Stimulated activated CD8-positive, alpha-beta memory T cell treated with anti-CD3 and anti-CD28 coated beads, Interleukin-12 subunit alpha, Interleukin-12 subunit beta, amount 100 ng/mL, for 1 hour (primary cell): ENCODE measurements at places on chromosomes 2 and 18.
A peak's percentile ranks its signal among the peaks of the same experiment; 100 is the strongest.

GRCh38 chr2:134217924-134218323, 35.9 kb upstream of the MGAT5 start:
- DNase-seq: no peak

DNA sequence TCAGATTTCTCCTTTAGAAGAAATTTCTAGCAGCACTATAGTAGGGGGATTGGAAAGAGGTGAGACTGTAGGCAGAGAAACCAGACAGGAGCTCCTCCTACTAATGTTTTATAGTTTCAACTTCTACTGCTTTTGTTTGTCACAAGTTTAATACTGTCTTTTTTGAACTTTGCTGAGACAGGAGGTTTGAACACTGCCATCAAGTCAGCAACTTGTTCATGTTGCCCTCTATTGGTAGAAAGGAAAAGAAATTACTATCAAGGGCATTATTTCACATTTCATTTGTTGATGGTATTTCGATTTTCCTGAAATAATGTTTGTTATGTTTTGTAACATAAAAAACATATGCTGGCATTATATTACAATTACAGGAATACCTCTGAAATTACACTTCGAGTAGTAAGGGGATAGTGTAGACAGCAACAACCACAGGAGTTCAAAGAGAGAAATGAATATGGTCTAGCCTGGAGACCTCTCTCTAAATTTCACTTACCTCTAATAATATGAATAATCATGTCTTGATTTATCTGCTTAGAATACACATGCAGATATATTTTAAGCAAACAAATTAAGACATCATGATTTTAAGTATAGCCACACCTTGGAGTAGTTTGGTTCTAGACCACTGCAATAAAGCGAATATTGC, 12.4 kb upstream of the CCDC88A start:
- DNase-seq: no peak

- no peak for DNase-seq
Observed at GRCh38 chr2:86338778-86339295, 1.4 kb upstream of the REEP1 start.

GRCh38 chr2:219368690-219369191, 19.0 kb downstream of the DNPEP start:
- no peak for DNase-seq

DNA sequence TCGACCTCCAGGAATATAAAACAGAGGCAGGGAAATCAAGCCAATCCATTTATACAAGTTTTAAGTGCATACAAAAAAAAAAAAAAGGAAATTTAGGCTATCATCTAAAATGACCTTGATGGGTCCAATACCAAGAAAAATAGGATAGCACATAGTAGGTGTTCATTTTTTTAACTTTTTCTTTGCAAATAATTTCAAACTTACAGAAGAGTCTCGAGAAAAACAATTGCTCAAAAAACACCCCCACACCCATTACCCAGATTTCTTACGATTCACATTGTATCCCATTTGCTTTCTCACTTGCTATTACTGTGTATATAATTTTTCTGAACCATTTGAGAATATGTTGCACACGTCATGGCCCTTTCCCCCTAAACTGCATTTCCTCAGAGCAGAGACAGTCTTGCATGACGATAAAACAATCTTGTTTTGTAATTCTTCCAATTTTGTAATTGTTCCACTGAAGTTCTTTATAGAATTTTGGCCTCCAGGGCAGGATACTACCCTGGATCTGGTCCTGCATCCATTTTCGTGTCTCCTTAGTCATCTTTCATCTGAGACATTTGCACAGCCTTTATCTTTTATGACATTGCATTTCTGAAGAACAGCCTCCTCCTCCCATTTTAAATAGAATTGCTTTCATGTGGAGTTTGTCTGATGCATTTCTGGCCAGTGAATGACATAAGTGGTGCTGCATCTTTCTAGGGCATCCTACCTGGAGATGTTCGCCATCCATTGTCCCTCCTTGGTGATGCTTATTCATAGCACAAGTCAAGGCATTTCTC, 68.9 kb downstream of the CYB5A start:
- DNase-seq: no peak

- no peak for DNase-seq
Observed at GRCh38 chr2:101486258-101486701, 11.4 kb upstream of the RFX8 start.

DNA sequence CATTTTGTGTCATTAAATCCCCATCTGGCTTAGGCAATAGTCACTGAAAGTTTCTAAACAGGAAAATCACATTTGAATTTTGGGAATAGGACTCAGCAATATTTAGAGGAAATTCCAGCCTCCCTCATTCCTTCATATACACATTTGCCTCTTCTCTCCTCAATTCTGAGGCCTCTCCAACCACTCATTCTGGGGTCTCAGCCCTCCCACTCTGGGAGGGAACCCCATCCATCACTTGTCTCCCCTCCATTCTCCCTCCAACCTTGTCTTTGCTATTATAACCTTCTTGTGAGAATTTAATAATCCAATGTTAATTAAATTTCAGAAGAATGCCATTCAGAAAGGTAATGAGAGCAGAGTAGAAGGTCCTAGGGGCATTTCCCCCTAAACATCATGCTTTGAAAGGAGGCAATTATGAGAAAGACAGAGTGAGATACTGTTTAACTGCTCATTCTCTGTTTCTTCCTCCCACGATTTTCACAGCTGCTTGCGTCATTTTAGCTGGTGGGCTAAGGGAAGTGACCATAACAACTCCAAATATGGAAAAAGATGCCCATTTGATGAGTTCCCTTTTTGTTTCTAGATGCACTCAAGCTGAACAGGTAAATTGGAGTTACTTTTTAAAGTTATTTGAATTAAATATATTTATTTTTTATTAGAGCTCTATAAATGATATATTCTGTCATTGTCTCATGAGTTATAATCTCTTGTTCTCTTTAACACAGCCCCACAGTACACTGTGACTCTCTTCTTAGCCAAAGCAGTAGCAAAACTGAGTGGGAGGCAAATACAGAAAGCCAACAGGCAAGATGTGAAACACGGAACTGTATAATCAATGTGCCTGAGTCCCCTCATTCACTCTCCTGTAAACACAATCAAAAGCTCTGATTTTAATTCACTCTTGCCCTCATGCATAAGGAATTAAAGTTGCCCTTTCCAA, 135.1 kb downstream of the DLGAP1 start:
- no peak for DNase-seq

DNA sequence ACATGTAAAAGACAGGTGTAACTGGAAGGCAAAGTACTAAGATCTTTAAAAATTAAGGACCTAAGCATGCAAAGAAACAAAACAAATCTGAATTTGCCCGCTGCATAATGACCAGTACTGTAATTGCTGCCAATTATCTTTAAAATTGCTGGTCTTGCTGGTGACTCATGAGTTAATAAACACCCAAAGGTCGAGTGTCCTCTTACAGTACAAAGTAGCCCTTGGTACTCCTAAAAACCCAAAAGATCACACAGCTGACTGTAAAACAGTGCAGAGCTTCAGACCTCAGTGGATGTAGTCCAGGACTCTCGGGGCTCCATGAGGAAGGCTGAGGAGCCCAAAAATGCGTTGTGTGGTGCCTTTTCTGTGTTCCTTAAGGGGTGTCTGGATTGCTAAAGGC, 308.7 kb downstream of the CNTNAP5 start:
- DNase-seq: no peak

DNA sequence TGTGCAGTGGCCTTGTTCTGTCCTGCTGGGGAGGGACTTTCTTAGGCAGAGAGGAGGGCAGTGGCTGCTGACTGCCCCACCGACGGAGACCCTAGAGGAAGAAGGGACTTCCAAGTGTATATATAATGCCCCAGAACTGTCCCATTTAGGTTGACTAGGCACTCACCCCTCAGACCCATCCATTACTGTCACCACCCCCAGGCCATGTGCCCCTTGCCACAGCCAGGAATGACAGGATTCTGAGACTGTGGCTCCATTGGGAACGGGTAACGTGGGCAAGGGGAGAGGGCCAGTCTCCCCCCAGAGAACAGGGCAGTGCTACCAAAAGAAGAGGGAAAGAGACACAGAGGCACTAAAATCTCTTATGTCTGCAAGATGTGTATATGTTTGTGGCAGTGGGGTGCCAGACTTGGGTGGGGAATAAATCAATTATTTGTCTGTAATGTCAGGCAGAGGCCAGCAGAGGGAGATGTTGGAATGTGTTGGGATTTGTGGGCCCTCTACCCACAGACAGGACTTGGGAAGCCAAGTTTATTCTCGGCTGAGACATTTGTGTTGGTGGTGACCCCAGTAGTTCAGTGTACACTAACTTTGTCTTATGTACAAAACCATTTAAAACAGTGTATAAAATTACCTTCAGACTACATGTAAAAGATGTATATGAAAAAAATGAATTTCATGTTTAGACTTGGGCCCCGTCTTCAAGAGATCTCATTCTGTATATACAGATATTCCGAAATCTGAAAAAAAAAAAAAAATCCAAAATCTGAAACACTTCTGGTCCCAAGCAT, 24.0 kb upstream of the TMEM37 start:
- DNase-seq: no peak

- DNase-seq: no peak
Observed at GRCh38 chr2:143489145-143489544, 359.9 kb downstream of the ARHGAP15 start.

- DNase-seq: peak; percentile 32
Observed at GRCh38 chr2:240893363-240893844, 2.6 kb downstream of the MAB21L4 start.

DNA sequence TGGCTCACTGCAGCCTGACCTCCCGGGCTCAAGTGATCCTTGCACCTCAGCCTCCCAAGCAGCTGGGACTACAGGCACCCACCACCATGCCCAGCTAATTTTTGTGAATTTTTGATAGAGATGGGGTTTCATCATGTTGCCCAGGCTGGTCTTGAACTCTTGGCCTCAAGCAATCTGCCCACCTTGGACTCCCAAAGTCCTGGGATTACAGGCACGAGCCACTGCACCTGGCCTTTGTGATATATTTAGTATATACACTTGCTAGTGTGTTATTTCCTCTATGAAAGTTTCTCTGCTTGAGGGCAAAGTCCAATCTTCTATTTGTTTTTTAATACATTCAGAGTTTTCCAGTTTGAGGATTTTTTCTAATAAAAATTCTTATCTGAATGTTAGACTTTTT, 119.3 kb downstream of the GALNT3 start:
- no peak for DNase-seq

GRCh38 chr2:8548065-8548618, 133.7 kb upstream of the ID2 start:
- DNase-seq: no peak

DNA sequence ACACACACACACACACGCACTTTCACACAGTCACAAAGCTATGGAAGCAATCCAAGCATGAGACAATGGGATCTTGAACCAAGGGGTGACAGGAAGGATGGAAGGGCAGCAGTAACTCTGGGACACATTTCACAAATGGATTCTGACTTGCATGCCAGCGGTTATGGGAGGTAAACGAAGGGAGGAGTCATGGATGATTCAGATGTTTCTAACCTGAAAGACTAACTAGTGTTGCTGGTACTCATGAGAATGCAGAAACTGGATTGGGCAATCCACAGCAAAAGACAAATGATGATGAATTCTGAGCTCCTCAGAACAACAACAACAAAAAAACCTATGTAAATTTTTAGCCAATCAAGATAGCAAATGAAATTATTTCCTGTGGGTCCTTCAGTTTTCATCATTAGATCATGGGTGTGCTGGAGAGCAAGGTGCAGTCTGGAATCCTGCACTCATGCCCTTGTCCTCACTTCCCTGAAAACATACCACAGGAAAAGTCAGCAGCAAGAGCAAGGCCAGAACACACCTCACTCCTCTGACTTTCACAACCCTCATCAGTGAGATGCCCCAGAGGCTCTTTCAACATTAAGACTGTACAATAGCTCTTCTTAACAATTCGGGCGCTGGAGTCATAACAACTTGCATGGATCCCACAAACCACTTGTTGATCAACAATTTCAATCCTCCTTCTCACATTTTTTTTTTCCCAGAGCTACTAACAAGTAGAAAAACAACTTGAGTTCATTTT, 32.6 kb downstream of the ABCA12 start:
- DNase-seq: no peak

- no peak for DNase-seq
Observed at GRCh38 chr2:44009136-44009735, 13.4 kb upstream of the LRPPRC start.

DNA sequence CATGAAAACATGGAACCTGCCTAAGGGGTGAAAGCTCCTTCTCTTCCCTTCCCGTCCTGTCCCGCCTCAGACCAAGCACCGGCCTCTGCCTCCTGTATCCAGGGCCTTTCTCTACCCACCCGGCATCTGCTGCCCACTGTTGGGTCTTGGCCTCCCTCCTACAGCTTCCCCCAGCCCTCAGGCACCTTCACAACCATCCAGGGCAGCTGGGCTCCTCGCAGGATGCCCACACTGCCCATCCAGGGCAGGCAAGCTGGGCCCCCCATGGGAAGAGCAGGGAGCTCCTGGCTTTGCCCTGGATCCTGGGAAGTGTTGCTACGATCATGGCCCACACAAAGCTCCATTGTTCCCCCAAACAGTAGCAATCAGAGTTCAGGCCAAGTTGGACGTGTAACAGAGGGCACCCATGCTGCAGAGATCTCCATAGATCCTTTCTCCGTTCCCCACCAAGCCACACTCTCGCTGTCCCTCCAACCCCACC, 206.6 kb downstream of the NDUFA10 start:
- DNase-seq: no peak

DNA sequence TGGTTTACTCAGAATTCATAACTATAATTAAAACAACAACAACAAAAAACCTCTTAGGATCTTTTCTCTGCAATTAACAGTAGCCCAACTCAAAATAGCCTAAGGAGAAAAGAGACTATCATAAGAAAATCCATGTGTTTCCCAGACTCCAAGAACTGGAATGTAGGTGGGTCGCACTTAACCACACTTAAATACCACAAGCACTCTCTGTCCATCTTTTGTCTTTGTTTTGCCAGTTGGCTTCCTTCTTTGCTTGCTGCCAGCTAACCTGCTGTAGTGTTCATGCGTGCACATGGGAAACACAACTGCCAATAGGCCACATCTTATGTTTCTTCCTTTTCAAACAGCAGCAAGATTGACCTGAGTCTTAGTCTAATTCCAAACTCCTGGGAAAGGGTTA, 24.1 kb upstream of the ACVR1 start:
- DNase-seq: no peak

DNA sequence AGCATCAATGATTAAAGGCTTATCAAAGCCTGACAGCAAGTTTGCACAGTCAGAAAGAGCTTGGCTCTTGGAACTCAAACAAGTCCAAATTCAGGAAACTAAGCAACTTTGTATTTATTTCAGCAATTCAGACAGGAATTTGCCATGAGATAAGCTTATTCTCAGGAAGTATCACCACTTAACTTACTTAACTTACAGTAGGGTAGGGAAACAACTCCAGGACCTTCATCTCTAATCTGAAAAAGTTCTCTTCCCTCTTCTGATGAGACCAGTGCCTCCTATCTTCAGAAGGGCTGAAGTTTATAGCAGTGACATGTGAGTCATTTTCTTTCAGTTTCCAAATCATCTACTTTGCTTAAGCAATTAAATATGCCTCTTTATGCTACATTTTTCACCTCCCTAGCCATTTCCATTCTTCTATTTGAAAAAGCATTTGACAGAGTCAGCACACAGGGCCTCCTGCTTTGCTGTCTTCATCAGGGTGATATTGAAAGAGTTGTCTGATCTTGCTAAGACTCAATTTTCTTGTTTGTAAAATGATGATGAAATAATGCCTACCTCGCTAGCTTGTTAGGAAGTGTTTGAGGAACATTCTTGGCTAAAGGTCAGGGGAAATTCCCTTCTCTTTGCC, 389.5 kb downstream of the RND3 start:
- DNase-seq: no peak
